ENCODE measurements at places on chromosomes 6 and 20.

DNA sequence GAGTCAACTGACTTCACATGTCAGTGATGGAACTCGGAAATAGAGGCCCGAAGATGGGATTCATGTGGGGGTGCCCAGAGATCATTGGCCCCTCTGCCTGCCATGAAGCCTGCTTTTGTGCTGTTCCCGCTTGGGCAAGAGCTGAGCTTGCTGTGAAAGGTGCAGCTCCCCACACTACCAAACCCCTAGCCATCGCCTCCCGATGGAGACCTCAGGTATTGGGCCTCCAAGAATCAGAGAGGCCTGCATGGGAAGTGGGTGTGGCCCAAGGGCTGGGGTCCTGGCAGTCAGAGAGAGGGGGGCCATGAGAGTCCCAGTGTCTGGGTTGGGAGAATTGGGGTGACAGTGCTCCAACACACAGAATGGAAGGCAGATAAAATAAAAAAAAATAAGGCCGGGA, 160.9 kb downstream of the SOD2 start:
- DNase-seq, result no peak

DNA sequence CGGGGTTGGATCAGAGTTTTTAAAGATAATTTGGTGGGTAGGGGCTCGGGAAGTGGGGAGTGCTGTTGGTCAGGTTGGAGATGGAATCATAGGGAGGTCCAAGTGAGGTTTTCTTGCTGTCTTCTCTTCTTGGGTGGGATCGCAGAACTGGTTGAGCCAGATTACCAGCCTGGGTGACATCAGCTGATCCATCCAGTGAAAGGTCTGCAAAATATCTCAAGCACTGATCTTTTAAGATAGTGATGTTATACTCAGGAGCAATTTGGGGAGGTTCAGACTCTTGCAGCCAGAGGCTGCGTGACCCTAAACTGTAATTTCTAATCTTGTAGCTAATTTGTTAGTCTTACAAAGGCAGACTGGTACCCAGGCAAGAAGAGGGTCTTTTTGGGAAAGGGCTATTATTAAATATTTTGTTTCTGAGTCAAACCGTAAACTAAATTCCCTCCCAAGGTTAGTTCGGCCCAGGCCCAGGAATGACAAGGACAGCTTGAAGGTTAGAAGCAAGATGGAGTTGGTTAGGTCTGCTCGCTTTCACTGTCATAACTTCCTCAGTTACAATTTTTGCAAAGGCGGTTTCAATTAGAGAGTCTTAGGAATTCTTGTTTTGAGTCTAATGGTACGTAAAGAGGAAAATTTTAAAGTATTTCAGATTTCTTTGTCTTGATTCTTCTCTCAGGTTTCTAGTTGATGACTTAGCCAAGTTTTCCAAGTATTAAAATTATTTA, 53.1 kb downstream of the SCAF8 start:
- DNase-seq, result no peak

DNA sequence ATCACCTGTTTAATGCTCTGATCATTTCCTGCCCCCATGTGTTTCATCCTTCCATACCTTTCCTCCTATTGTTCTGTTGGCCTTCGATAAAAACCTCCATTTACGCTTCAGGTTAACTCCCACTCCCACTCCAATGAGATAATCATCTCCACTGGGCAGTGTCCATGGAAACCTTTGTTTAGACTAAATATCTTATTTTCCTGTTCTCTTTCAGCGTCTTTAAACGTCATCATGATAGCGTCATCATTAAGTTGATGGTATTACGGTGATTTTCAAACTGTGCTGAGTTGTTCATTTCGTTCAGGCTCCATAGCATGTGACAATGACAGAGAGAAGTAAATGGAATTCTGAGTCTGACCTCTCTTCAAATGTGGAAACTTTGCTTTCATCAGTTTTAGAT, 970.5 kb upstream of the SLC35B3 start:
- DNase-seq, result no peak

DNA sequence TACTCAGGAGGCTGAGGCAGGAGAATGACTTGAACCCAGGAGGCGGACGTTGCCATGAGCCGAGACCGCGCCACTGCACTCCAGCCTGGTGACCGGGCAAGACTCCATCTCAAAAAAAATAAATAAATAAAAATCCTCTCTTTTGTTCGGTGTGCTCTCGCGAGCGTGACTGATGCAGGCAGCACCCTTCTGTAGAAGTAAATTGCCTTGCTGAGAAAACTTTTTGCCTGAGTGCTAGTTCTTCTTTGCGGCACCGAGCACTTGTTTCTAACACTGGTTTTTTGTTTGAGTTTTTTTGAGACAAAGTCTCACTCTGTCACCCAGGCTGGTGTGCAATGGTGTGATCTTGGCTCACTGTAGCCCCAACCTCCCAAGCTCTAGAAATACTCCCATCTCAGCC, 30.5 kb downstream of the PLN start:
- no peak for DNase-seq

- DNase-seq, result no peak
Observed at GRCh38 chr6:65819152-65819551, 112.1 kb upstream of the EYS start.

DNA sequence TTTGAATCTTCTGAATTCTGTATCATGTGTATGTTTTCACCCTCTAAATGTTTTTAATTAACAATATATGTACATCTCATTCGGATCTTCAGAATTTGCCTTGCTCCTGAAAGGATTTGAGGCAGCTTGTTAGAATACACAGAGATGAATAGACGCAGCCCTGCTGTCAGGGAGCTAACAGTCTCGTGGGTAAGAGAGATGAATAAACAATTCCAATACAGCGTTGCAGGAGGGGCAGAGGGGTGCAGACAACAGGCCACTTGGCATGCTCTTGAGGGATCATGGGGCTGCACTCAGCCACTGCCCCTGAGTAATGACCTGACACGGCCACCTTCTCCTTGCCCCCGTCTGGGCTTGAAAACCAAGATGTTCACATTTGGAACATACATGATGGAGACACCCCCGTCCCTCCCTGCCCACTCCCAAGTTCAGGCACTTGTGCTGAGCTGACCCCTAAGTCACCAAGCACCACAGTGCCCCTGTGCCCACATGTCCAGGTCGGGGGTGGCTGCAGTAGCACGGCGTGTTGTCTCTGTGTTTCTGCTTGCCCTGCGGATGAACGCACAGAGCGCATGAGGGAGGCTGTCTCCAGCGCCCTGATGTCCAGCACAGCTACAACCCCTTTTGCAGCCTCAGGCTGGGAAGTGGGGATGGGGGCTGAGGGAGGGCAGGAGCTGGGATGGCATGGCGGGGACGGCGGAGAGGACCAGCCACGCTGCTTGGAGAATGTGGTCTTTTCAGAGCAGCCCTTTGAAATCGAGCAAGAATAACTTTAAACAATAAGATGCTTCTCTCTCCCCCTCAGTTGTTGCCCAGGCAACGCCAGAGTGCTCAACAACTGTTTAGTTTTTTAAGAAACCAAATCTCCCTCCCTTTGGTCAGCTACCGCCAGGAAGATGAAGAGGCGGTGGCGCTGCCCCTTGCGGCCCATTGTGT, 33.0 kb upstream of the CDH22 start:
- DNase-seq, result no peak

DNA sequence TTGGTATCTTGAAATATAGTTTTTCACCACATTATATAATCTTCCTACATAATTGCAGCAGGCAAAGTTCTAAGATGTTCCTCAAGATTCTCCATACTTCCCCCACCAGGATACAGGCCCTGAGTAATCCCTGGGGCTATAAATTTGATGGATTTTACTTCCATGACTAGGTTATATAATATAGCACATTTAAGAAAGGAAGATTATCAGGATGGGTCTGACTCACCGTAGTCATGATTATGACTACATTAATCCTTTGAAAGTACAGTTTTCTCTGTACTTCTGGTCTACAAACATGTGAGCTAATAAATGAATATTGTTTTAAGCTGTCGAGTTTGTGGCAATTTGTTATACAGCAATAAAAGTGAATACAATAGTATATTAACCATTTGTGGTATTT, 122.5 kb downstream of the MACROD2 start:
- DNase-seq, result no peak

GRCh38 chr6:86558318-86558717, 379.0 kb upstream of the HTR1E start:
- DNase-seq, result no peak

DNA sequence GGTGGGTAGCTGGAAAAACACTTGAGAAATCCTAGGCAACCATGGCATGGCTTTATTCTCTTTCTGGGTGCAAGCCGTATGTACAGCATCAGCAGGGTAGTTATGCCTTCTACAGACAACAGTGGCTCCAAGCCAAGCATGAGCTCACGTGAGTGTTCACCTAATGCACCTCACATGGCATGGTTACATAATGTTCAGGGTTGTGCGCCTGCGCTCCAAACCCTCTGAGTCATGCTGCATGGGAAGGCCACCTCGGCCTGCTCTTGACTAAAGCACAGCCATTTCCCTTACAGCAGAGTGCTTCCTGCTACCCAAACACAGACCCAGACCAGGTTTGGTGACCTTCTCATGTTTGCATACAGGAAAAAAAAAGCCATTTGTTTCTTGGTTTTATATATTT, 96.2 kb downstream of the VIP start:
- DNase-seq, result no peak

DNA sequence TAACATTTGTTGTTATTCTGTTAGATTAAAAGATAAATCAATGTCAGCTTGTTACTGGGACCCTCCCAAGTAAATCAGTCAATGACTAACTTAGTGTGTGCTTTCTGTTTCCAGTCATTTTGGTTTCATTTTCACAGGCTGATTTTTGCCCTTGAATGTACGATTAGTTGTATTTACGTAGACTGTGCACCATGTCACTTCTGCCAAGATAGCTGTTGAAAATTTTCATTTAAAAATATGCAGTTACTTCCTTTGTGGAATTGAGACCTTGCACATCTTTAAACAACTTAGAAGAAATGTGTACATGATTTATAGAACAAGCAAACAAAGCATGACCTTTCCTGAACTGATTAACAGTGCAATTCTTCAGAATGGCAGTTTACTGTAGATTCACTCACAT, 944.8 kb upstream of the CITED2 start:
- no peak for DNase-seq

DNA sequence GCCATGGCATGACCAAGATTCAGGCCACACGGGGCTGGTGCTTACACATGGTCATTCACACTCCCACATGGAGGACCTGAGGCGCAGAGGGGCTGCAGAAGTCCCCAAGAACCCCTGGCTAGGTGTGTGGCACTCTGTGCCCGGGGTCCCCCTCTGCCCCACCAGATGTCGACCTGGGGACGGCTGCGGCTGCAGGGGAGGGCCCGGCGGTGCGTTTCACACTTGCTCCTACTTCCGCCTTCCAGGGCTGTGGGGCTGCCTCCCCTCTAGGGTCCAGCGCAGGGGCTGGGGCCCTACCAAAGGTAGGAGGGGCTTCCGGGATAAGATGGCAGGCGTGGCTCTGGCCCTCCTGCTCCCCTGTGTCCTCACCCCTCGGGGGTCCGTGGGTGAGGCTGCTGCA, 81.1 kb upstream of the SLCO4A1 start:
- no peak for DNase-seq

GRCh38 chr20:38937978-38938473, 11.8 kb downstream of the FAM83D start:
- DNase-seq, result no peak

DNA sequence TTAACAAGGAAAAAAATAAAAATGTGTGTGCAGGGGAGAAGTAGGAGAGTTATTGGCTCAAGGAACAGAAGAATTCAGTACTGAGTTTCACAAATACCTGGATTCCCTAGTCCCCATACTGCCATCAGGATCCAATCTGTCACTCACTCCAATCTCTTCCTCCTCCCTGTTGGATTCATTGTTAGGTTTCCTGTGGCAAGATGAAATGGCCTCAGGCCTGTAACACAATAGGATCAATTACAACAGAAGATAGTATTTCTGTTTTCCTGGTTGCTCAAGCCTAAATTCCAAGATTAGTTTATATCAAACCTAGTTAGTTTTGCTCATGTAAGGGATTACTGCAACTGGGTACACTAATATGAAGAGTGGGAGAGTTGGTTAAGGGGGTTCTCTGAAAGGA, 24.4 kb downstream of the HCRTR2 start:
- DNase-seq, result no peak

DNA sequence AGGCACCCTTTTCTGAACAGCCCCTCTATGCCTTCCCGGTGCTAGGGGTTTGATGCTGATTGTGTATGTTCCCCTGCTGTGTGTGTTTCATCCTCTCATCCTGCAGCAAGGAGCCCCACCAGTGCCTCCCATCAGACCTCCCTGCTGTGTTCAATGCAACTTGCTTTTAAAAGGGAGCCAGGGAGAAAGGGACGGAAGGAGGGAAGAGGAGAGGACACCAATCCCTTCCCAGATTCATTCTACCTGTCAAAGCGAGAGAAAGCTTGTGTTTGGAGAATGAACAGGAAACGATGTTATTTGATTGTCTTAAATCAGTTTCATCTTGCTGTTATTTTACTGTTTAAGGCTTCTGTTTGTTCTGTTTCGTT, 259.2 kb downstream of the ADGB start:
- no peak for DNase-seq

DNA sequence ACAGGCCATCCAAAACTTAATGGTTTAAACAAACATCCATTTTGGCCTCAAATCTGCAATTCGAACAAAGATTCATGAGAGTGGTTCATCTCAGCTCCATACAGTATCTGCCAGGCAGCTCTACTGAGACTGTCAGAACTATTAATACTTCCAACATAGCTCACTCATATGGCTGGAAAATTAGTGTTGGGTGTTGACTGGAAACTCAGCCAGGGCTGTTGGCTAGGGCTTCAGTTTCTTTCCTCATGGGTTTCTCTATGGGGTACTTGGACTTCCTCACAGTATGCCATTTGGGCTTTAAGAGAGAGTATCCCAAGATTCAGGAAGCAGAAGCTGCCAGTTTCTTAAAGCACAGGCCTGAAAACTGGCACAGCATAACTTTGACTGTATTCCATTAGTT, 240.3 kb downstream of the TPBG start:
- no peak for DNase-seq

- no peak for DNase-seq
Observed at GRCh38 chr6:37319856-37320480, 33.8 kb upstream of the RNF8 start.

GRCh38 chr6:150633486-150633834, 33.8 kb downstream of the PLEKHG1 start:
- DNase-seq, result no peak

DNA sequence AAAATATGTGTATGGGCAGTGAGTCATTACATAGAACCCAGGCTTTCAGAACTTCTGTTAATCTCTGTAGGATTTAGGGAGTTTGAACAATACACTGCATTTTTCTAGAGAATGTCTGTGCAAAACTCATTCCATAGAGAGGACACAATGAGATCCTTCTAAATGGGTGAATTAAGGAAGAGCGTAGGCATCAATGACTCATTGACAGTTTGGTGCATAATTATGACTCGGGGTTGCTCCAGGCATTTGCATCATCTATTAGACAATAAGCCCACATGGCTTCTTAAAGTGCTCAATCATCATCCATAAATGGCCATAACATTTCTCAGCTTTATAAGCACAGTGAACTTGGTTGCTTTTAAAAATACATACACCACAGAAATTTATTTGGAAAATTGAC, 625.5 kb downstream of the CDH26 start:
- DNase-seq, result no peak

- DNase-seq, result no peak
Observed at GRCh38 chr20:12255461-12255970, 337.8 kb downstream of the BTBD3 start.

All from activated naive CD8-positive, alpha-beta T cell treated with anti-CD3 and anti-CD28 coated beads for 36 hours (primary cell).